ENCODE measurements at places on chromosomes 3 and 15.

DNA sequence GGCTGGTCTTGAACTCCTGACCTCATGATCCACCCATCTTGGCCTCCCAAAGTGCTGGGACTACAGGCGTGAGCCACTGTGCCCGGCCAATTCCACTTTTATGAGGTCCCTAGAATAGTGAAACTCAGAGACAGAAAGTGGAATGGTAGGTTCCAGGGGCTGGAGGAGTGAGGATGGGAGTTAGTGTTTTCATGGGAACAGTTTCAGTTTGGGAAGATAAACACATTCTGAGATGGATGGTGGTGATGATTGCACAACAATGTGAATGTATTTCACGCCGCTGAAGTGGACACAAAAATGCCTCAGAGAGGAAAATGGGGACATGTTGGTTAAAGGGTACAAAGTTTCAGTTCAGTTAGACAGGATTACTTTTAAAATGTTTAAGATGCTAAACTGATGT is 22.5 kb upstream of the HDAC11 start:
- no peak for DNase-seq

GRCh38 chr3:49869525-49870126 is at the start of gene CAMKV:
TSS of gene CAMKV (minus strand) at chr3:49869906. CDS start at chr3:49862388, 7,518 bp downstream.
- peak; percentile 96 for DNase-seq

DNA sequence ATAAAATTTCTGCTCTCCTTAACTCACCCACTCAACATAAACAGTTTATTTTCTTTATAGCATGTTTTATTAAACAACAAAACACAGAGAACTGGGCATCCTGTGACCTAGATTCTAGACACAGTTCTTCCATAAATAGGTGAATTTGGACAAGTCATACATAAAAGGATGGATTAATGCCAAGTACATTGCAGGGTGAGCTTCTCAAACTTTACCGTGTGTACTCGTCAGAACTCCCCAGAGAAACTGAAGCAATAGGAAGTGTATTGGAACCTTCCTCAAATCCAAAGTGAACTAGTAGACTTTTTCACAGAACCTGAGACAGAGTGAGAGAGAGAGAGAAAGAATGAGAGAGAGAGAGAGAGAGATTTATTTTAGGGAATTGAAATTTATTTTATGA is 139.7 kb downstream of the CD47 start:
- no peak for DNase-seq

GRCh38 chr3:105195260-105195659 is 171.4 kb upstream of the ALCAM start:
- no peak for DNase-seq

DNA sequence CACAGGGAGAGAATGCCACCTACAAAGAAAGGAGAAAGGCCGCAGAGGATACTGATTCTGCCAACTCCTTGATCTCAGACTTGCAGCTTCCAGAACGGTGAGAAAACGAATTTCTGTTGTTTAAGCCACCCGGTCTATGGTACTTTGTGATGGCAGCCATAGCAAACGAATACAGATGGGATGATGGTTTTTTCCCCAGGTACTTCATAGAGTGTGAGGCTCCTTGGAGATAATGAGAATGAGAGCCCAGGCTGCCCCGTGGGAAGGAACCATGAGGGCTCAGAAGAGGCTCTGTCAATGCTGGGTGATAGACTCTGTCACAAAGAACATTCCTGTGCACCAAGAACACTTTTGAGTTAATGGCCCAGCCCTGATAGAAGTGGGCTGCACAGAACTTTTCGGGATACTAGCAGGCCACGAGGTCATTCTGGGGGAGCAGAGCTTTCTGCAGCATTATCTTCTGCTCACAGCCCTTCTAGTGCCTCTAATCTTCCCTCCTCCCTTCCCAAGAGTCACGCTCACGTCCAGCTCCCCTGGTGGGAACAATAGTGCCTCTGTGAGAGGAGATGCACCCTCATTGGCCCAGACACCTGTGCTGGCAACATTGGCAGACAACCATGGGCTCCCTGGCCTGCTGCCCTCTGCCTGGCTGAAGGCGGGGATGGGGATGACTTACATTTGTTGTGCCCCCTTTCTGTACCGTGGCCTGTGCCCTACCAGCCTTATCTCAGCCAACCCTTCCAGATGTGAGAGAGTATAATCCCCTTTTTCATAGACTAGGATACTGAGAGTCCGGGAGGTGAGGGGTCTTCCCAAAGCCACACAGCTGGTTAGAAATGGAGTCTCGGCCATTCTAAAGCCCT is 5.2 kb upstream of the RLBP1 start:
- DNase-seq, result peak; percentile 11

- DNase-seq, result no peak
Measured at GRCh38 chr3:49790626-49791411, 4.5 kb upstream of the IP6K1 start.

DNA sequence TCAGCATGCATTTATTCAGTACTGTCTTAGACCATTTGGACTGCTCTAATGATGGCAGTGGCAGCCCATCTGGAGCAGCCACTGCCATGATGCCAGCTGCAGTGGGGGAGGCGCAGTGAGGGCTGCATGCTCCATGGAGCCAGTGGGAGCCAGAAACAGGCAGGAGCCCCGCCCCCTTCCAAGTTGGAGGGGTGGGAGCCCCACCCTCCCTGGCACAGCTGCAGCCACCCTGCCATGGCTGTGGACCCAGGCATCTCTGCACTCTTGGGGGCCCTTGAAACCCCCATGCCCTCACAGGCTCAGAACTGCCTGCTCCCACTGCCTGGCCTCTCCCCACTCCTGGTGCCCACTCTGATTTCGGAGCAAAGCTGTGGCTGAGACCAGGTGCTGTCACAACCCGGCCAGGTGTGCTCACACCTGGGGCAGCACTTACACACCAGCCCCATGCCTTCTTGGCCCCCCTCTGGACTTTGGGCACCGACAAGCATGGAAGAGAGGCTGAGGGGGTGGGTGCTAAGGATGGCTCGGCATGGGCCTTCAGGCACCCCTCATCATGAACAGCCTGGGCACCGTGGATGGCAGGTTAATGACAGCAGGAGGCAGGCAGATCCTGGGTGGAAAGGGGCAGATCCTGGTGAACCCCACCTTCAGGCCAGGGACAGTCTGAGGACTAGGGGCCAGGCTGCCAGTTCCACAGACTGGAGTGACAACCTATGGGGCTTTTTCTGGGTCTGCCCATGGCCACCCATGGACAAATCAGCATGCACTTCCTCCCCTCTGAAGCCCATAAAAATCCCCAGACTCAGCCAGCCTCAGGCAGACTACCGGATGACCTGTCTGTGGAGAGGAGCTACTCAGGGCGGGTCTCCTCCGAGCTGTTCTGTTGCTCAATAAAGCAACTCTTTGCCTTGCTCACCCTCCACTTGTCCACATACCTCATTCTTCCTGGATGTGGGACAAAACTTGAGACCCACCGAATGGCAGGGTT is 18.3 kb downstream of the TBC1D21 start:
- DNase-seq, result no peak

- DNase-seq, result no peak
Measured at GRCh38 chr15:69565066-69565655, 112.5 kb downstream of the RPLP1 start.

DNA sequence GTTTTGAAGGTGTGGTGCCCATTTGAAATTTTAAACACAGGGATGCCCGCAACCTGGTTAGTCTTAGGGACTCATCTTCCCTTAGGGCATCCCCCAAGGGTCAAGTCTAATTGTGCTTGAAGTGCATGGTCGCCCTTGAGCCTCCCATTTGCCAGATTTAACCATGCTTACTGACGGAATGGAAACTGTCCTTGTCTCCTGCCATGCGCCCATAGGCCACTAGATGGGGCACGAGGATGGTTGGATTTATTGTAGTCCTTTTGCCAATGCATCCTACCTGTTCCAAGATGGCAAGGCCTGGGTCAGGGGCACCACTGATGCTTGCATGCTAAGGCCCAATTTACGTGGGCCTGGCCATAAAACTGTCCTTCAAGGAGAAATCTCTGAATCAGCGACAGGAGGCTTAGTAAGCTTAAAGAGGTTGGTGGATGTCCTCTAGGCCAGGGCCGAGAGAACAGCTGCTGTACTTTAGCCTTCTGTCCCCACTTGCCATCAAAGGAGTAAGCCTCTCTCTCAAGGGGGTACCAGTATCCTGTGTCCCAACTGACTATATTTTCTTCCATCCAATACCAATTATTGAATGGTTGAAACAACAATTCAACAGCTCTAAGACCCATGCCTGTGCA is 355.4 kb downstream of the OTOL1 start:
- DNase-seq, result peak; percentile 68
